Thyroid gland (tissue), 4 donors: ENCODE measurements at places on chromosomes 13 and 19. TPM values are rescaled to one million over a fixed set of nuclear protein-coding genes. Genes with fewer than 3 reads are reported as not detected.

DNA sequence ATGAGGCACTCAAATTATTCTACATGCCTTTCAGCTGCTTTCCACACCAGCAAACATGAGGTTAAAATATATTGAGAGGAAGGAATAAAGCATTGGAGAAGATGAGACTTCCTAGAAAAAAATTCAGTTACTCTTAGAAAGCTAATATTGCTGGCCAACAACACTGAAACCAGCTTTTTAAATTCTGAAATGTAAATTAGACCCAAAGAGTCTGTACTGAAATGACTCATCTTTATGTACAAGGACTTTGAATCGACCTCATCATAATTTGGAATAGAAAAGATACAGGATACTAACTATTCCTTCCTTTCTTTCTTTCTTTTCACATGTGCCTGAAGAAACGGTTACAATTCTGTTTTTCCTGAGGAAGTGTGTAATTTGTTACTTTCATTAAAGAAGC, 6.5 kb upstream of the HSPH1 start:
- DNase-seq = no peak

DNA sequence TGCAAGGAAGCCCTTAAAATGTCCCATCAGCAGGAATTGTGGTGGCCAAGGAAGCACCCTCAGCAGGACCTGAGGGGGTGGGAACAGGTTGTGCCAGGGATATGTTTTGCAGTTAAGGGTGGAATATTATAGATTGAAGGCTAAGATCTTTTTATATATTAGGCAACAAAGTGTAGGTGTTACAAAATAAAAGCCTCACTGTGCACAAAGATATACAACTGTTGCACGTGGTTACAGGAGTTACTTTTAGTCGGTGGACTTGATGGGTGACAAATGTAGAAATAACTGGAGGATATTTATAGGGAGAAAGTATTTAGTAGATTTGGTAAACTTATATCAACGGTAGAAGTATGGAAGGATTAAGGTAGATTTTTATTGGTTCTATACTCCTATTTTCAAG, 35.1 kb downstream of the TBC1D4 start:
- DNase-seq = no peak

DNA sequence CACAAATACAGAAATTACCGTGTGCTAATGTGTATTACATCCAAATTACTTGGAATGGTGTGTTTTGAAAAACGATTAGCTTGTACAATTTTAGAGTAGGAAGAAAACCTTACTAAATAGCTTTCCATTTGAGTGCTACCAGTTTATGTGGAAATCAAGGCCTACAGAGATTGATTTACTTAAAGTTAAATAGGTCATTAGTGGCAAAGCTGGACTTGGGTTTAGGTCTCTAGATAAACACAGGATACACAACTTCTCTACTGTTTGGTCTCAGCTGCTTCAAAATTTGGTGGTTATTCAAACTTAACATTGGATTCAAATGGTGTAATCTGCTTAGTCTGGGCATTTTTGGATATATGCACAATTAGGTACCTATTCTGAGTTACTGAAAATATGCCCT, 21.4 kb downstream of the PCCA start:
- no peak for DNase-seq

GRCh38 chr19:16673231-16673630, 12.3 kb downstream of the TMEM38A start:
- DNase-seq = no peak

DNA sequence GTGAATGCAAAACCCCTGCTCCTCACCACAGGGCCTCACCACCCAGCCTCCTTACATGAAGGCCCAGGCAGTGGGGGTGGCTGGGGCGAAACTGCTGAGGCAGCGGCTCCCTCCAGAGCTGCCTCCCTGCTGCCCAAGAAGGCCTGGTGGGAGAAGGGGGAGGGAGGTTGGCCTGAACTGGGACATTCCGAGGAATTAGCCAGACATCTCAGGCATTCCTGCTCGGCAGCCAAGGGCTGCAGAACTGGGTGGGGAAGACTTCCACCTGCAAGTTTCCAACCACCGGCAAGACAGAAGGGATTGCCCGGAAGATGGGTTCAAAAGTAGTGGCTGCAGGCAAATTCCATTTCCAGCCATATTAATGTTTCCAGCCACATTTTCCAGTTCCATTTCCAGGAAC, 2.3 kb upstream of the PSPN start:
- peak; percentile 91 for DNase-seq

DNA sequence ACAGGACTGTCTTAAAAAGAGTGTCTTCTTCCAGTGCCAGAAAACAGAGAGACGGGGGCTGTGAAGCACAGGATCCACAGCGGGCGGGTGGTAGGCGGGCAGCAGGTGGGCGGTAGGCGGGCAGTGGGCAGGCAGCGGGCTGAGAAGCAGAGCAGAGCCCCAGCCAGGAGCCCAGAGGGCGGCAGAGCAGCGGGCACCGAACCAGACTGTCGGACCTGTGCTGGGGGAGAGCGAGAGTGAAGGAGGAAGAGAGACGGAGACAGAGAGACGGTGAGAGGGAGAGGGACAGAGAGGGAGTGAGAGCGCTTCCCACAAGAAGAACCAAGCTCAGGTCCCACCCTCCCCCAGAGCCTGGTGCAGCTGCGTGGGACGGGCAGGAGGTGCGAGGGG, 30.3 kb downstream of the RASA3 start:
- DNase-seq = no peak

GRCh38 chr13:36313047-36313969, 15.7 kb upstream of the CCDC169 start:
- no peak for DNase-seq

DNA sequence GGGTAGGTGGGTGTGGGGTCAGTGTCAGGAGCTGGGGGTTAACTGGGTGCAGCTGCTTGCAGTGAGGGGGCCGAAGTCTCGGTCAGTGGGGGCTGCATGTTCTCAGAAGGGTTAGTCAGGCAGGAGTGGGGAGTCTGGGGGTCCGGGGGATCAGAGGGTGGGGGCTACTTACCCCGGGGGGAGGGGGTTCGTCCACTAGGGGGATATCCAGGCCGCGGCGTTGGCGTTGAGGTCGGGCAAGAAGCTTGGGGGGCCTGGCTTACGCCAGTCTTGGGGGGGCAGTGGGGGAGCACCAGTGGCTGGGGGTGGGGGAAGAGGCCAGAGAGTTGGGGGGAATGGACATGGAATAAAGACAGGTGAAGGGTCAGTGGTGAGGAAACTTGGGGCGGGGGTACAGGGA, 9.1 kb downstream of the KCNC3 start:
- no peak for DNase-seq

GRCh38 chr13:18996221-18996620, 185.4 kb downstream of the TUBA3C start:
- DNase-seq = no peak

- peak; percentile 15 for DNase-seq
Measured at GRCh38 chr19:17576758-17577456, 21.5 kb downstream of the COLGALT1 start.

DNA sequence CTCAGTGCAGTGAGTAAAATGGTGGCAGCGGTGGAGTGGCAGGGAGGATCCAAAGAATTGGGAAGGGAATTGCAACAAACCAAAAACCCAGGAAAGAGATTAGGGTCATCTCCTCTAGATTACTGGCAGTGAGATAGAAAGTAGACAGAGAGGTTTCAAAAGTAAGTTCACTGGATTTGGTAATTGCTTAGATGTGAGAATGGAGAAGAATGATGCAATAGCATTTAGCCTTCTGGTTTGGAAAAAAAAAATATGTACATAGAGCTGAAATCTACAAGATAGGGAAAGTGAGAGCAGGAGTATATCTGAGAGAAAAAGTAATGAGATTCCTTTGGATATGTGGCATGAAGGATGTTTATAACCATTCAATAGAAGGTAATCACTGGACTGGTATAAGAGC, 482.6 kb upstream of the GPC6 start:
- no peak for DNase-seq

DNA sequence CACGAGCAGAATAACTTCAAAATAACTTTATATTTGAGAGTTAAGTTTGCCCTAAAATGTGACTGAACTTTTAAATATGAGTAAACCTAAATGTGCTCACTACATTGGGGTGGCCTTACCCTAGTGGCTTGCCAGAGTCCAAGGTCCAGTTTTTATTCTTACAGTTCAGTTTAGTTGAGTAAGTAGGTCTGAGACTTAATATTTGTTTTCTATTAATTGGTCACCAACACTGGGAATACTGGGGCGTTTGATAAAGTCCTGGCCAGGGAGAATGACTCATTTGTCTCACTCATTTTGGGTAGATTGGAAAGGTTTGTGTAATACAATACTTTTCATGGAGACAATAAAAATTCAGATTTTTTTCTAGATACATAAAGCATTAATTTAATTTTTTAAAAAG, 127.8 kb upstream of the SPATA13 start:
- DNase-seq = no peak

GRCh38 chr19:41327576-41328156, 17.7 kb downstream of the CCDC97 start:
- DNase-seq = peak; percentile 79

DNA sequence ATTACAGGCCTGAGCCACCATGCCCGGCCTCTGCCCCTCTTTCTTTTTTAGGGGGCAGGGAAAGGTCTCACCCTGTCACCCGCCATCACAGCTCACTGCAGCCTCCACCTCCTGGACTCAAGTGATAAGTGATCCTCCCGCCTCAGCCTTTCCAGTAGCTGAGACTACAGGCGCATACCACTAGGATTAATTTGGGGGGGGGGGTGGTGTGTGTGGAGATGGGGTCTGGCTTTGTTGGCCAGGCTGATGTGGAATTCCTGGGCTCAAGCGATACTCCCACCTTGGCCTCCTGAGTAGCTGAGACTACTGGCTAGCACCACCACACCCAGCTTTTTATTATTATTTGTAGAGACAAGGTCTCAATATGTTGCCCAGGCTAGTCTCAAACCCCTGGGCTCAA, 4.2 kb downstream of the APOE start:
- no peak for DNase-seq

DNA sequence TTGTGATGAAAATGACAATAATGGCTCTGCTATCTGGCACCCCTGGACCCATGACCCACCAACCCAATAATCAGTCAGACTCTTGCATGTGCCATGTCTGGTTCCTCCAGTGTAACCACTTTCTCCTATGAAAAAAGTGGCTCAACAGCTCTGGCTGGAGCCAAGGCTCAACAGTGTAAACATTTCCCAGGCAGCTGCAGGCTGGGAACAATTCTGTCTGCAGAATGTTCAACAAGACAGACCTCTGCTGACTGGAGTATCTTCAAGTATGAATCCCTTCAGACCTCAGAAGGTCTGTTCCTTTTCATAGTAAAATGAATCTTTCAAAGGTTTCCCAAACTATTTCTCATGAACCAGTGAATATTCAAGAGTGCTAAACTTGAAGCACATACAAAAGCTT, 410.1 kb upstream of the HTR2A start:
- no peak for DNase-seq

GRCh38 chr13:31011901-31012654, 79.6 kb downstream of the TEX26 start:
- no peak for DNase-seq

DNA sequence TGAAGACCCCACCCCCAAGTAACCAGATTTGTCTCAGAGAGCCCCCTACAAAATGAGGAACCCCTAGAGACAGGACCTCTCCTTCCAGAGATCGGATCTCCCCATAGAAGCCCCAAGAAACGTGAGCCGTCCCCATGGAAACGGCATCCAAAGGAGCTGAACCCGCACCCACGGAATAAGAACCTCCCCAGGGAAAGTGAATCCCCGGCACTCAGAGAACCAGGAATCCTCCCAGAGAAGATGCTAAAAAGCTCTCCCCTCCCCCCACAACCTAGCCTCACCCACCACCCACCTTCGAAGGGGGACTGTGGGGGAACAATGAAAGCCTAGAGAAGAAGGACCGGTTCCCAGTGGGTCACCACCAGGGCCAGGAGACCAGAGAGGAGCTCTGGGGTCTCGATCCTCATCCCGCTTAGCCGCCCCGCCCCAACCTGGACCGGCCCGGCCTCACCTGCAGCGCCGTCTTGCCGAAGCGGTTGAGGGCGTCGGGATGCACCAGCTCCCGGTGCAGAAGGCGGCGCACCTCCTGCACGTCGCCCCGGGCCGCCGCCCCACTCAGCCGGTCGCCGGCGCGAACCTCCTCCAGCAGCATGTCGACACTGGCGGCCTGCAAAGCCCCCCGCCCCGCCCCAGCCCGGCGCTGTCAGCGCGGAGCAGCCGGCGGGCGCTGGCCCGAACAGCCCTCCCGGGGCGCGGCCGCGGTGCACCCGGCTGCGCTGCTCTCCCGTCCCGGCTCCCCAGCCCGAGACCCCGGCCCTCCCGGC, 535 bp downstream of the CDKN2D start:
- peak; percentile 53 for DNase-seq

GRCh38 chr13:62418872-62419271, 1003.2 kb upstream of the PCDH20 start:
- no peak for DNase-seq

GRCh38 chr13:73167028-73167820, 108.4 kb downstream of the KLF5 start:
- DNase-seq = no peak

DNA sequence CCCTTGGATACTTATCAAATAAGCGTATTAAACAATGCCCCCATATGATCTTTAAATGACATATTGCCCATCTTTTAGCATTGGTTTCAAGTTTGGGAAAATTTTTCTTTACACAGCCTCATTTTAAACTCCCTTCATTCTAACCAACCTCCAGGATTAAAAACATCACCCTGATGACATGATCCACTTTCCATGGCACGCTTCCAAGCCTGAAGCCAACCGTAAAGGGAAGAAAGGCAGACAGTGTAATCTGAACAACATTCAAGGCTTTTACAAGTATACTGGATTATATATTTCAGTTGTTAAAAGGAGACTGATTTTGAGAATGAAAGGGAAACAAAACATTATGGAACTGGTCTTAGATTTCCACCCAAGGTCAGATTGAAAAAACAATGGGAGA, 1721.9 kb downstream of the OLFM4 start:
- DNase-seq = peak; percentile 61

DNA sequence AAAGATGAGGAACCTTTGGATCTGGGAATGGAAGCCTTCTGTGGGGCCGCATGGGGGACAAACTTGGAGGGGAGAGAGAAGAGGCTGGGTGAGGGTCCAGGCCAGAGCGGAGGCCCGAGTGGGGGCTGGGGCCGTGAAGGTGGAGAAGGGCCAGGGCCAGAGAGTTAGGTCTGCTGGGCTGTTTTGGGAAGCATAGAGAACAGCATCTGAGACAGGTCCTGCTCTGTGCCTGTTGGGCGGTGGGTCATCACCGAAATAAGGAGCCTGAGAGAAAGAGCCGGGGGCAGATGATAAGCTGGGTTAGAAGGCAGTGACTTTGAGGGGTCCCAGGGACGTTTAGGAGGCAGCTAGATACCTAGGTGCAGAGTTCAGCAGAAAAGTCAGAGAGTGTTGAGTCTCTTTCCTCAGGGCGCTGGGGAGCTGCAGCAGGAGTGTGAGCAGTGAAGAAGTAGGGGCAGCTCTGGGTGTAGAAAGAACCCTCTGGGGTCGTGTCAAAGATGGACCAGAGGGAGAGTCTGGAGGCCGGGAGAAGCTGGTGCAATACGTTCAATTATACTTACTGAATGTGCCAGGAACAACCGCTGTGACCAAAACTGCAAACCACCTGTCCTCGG, 2.7 kb downstream of the SPACA6 start:
- no peak for DNase-seq

DNA sequence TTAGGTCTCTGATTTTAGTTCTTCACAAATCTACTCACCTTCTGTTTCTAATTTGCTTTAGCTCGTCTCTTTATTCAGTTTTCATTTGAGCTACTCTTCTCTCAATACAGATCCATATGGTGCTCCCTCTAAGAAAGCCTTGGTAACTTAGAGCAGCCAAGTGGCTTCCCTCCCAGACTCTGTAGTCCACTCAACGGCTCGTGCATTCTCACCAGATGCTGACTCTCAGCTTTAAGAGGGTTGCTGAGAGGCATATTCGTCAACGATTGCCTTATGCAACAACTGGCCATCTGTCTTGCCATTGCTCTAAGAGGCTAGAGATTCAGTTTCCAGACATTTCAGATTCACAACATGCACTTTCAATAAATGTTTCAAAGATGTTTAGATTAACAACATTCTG, 785.8 kb upstream of the SLC10A2 start:
- DNase-seq = no peak

KCNC3 gene
- total RNA-seq = 5.9 TPM

ZNF540 gene
- 9.6 TPM for total RNA-seq
